Cortex of kidney (tissue), 1 donor: ENCODE measurements at places on chromosomes 6 and 20.

- DNase-seq = no peak
These were observed 30.2 kb upstream of the NNAT start for GRCh38 chr20:37490663-37491350.

DNA sequence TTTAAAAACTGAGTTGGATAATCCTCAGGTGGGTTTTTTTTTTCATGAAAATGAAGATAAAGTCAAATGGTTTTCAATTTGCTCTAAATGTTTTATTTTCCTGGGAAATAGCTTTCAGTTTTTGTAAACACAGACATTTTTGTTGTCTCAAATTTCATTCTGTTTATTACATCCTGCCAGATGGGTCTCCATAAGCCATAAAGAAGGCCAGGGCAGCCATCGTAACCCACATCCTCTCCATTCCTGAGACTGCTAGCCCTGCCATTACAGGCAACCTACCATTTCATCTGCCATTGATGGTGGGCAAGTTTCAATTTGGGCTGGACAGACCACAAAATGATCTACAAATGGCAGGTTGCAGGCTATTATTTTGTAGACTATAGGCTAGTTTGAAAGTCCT, 60.8 kb downstream of the BTBD3 start:
- no peak for DNase-seq

GRCh38 chr6:40180271-40180670, 246.0 kb upstream of the MOCS1 start:
- no peak for DNase-seq

DNA sequence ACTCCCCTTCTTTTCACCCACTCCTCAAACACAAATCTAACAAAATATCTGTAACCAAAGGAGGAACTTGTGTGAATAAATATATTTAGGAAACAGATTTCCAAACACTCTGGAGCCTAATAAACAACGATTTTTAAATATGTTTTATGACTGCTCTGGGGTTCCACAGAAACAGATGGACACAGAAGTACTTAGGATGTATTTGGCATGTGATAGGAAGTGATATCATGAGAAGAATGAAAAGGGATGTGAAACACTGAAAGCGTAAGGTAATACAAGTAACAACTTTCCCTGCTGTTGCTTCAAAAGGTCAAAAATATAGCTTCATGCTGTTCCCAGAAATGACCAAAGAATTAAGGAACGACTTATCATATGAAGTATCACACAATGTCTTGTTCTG, 26.1 kb upstream of the ENPP1 start:
- no peak for DNase-seq

DNA sequence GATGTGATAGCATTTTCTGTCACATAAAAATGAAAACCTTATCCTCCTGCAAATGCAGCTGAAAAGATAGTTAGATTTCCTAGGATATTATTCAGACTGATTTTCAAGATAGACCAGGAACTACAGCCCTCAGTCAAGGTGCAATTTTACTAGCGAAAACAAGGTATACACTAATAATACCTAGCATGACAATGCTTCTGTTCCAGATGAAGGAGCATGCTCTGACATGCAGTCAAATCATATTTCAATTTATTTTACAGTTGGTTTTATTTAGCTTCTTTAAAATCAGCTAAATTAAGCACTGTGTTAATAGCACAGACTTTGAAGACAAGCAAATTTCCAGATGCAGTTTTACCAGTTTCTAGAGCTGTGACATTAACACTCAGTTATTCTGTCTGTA, 14.2 kb upstream of the TNFAIP3 start:
- no peak for DNase-seq

DNA sequence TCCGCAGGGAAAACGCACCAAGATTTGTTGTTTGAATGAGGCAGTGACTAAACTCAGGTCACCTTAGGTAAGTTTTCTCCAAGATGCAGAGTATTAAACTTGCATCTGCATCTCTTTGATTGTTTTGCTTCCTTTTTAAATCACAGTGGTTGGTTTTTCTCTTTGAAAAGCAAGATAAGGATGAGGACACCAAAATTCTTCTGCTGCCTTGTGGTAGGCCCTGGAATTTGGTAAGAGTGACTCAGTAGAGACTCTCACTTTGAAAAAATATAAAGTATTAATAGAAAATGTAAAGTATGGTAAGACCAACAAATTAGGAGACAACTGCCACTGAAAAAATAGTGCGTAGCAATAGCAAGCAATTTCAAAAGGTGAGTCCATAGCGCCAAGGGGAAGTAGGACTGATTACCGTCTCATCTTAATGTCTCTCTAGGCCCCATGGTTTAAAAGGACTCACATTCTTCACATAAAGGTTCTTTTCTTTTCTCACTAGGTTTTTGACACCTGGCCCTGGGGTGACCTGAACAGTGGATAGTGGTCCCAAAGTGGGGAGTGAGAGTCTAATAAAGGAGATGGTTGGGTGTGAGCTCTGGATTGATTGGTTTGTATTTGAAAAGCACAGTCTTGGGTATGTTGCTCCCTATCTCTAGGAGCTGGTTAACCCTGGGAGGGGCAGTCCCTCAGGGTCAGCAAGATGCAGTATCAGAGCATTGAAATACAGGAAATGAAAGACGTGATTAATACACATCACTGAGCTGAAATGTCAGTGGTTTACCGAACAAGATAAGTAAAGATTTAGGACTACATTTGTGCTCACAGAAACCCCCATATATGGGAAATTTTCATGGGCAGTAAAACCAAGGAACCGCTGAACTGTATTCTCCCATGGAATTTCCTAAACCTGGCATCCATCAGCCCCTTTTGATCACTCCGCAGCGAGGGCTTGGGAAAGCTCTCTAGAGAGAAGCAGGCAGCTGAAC, 221.2 kb downstream of the SLC24A3 start:
- no peak for DNase-seq

- DNase-seq = peak; percentile 32
These were observed at the start of gene SRSF6 for GRCh38 chr20:43457640-43458421. SRSF6 (plus strand) TSS chr20:43457896; CDS start chr20:43458034, 138 bp downstream.

GRCh38 chr20:34459209-34459897, 56.9 kb upstream of the DYNLRB1 start:
- DNase-seq = no peak

DNA sequence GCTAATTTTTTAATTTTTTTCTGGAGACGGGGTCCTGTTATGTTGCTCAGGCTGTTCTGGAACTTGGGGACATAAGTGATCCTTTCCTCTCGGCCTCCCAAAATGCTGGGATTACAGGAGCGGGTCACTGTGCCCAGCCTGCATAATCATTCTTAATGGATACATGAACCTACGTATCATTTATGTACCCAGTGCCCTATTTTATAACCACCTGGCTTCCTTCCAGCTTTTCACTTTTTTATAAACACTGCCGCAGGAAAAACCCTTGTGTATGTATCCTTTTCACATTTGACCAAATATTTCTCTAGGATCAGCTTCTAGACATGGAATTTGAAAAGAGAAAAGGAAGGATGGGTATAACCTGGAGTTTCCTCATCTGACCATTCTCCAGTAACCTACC, 85.6 kb upstream of the RIN2 start:
- DNase-seq = no peak

- no peak for DNase-seq
These were observed 775 bp downstream of the MTFR2 start for GRCh38 chr6:136249336-136249735.

GRCh38 chr20:60974022-60974421, 278.0 kb upstream of the CDH4 start:
- no peak for DNase-seq

DNA sequence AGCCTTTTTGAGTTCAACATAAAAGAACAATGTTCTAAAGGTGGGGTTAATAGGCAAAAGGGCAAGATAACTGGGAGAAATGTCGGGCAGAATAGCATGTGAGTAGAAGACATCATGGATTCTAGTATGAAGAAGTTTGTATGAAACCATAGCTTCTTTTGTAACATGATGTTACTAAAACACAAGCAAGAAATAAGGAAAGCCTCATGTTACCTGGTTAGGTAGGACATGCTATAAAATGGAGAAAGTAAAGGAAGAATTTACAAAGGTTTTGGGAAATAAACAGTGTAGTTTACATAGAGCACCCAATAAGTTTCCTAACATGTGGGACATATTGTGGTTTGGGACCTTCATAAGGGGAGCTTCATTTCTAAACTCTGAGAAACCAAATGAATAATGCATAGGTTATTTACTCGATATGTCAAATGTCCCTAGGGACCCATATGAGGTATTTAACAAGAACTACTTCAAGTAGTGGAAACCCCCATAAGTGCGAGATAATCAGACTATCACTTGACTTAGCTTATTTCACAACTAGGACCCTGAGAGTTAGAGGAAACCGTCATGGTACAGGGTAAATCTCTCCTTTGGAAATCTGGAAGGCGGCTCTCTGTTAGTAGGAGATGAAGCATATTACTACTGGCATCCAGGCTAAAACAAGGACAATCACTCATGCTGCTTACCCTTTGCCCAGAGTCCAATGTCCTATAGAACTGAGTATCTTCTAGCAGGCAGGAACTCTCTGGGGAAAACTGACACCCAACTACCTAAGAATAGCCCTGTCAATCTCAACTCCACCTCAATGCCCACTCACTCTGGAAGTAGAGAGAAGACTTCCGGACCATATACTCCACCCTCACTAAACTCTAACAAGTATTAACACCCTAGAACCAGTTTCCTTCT, 57.5 kb downstream of the ILRUN start:
- DNase-seq = no peak

- no peak for DNase-seq
These were observed 26.5 kb downstream of the CD109 start for GRCh38 chr6:73722318-73723060.

DNA sequence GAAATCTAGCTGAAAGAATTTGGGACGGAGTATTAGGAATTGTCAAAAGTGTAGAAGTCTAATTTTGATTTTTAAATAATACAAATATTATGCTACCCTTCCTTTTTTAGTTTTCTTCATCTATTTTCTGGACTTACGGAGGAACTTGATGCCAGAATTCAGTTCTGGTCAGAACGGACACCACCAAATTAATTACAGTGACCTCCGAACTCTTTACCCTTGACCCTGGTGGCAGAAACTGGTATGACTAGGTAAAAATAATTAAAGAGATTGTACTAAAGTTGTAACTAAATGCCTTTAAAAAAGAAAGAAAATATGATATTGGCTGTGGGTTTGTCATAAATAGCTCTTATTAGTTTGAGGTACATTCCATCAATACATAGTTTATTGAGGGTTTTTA, 751.1 kb upstream of the MAP3K7 start:
- no peak for DNase-seq

GRCh38 chr6:107077710-107078109, 37.6 kb downstream of the BEND3 start:
- DNase-seq = no peak
